ENCODE measurements at places on chromosomes 16 and 17. TPM values are rescaled to one million over a fixed set of nuclear protein-coding genes. Genes with fewer than 3 reads are reported as not detected.

Gene SLC52A1
- 0.29 TPM for total RNA-seq

Gene EMC6
- 42.5 TPM for total RNA-seq

Gene PHAF1
- 19.9 TPM for total RNA-seq

Gene BCO1
- not detected for total RNA-seq

All from T-helper 1 cell treated with Interleukin-12 subunit alpha and Interleukin-12 subunit beta and Interleukin-4 antibody, amounts not matched to agents 30 ng/mL and 1 ng/mL, for 36 hours (primary cell).